ENCODE measurements at places on chromosomes 5 and 9.

DNA sequence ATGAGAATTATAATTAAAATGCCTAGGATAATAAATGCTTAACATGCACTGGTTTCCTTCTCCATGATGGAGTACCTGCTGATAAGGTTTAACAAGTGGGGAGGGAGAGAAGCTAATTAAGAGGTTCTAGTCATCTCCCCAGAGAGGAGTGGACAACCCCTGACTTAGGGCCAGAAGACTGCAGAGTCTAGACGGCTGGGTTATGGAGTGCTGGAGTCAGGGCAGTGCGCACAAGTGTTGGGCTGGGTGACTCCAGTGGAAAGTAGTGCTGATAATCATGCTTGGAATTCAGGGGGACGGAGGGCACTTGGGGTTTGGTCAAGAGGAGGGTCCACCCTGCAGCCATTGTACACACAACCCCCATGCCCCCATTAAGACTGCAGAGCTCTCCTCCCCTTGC lies 32.8 kb upstream of the TGFBI start:
- no peak for DNase-seq

DNA sequence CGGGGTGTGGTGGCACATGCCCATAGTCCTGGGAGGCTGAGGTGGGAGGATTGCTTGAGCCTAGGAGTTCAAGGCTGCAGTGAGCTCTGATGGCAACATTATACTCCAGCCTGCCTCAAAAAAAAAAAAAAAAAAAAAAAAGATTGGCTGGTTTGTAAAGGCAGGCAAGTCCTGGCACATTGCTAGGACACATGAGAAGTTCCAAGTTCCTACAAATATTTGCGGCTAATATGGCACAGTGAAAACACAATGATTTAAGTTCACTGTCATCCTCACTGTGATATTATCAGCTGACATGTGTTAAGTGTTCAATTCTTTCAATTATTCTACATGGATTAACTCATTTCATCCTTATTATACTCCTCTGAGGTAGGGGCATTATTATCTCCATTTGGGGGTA lies 20.1 kb downstream of the TMEM268 start:
- DNase-seq = no peak

DNA sequence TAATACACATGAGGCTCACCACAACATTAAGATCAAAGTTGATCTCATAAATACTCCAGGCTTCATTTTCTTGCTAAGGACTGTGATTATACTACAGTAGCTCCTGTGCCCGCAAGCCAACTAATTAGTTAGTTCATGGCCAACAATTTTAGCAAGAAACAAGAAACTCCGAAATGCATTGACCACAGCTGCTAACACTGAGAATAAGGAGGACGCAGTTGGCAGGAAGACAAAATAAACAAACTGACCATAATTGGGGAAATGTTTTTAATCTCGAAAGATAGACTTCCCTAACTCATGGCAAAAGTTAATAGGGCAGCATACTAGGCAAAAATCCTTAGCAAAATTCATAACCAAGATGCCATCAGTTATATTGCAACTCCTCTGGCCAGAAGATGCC lies 115.5 kb upstream of the SPEF2 start:
- DNase-seq = no peak

DNA sequence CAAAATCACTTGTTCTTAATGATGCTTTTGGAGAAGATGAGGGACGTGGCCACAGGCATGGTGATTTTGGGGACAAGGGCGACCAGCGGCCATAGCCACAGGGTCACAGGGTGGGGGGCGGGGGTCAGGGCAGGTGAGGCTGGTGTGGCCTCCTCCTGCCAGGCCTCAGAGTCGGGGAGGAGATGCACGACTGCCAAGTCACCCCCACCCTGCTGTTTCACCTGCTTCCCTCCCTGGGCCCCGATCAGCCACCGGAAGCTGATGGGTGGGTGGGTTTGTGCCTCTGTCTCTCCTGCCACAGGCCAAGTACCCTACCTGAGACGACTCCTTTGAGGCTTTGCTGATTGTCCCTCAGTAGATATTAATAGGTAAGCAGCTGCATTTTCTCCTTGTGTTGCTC lies 199.3 kb downstream of the PAX5 start:
- DNase-seq = no peak

- no peak for DNase-seq
Measured at GRCh38 chr5:172683645-172684471, 42.8 kb downstream of the NEURL1B start.

DNA sequence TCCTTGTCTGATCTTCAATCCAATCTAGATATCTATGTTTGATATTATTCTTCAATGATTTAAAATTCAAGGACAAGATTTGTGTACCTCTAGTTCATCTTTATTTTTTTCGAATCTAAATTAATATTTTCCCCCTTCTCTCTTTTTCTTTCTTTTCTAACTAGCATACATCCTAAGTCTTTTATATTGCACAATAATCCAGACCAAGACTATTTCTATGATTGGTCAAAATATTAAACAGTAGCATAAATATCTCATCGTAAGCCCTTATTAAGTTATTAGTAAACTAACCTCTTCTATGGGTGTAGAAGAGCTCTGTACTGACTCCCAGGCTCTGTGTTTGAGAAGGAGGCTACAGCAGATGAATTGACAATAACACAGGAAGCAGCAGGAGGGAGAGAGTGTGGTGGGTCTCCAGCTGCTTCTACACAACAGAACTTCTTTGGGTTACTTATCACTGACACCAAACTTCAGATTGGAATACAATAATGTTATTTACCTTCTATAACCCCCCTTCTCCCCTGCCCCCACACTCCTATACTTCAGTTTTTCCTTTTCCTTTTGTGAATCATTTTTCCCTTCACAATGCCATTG lies 11.9 kb upstream of the PLCXD3 start:
- DNase-seq = no peak

GRCh38 chr9:133169102-133169501 lies 5.4 kb upstream of the GBGT1 start:
- DNase-seq = no peak

DNA sequence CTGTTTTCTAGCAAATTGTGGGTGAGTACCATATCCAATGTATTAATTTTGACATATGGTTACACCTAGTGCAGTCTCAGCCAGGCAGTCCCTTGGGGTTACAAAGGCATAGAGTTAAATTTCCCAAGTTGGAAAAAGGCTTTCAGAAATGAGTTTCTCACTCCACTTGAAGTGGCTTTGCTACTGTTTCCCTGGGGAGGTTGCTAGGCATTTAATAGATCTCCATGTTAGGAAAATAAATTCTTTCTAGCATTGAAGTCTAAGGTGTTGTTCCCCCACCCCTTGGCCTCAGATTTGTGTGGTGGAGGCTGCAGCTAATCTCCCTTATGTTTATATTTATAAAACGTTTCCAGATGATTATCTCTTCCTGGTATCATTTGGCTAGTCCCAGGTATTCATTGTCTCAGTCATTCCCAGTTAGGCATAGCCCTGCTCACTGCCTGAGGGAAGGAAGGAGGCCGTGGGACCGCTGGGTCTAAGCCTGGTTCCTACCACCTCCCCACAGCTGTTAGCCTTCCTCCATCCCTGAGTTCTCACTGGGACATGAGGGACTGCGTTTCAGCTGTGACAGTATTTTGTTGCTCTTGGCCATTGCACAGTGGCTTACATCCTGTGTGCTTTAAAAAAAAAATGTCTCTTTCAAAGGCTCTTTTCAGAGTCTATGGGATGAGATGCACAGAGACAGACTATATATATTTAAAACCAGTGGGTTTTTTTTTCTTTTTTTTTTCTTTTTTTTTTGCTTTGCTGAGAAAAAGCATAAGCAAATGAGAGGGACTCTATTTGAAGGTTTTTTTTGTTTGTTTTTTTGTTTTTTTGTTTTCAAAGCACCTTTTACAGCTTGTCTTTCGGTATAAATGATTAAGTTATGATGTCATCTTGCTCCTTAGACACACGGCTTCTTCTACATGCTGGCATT lies 121.5 kb downstream of the MAST4 start:
- DNase-seq = peak; percentile 58

GRCh38 chr9:134364391-134365114 lies 38.3 kb downstream of the RXRA start:
- no peak for DNase-seq

DNA sequence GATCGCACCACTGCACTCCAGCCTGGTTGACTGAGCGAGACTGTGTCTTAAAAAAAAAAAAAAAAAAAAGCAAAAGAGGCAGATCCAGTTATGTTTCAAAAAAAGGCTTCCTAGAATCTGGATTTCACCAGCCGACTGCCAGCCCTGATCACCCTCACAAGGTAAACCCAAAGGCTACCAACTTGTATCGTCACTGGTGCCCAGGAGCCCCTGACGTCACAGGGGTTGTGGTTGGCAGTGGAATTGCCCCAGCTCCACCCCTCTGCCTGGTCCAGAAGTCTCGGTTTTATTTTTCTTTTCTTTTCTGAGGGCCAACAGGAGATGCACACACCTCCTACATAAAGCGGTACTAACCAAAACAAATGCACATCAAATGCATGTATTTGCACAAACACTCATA lies 6.0 kb upstream of the LMX1B start:
- DNase-seq = no peak

All from NCI-H1417 (cell line).